ENCODE measurements at places on chromosomes 2 and 18. TPM values are rescaled to one million over a fixed set of nuclear protein-coding genes. Genes with fewer than 3 reads are reported as not detected.

- H3K4me3 ChIP-seq, result no peak overlapping the region
- no peak for DNase-seq
- no peaks in the 10 kb centered on the region for H3K36me3 ChIP-seq
- peaks cover 2% of the 10 kb centered on the region for H3K27me3 ChIP-seq
These were observed 169.4 kb downstream of the DDX1 start for GRCh38 chr2:15761056-15761455.

DNA sequence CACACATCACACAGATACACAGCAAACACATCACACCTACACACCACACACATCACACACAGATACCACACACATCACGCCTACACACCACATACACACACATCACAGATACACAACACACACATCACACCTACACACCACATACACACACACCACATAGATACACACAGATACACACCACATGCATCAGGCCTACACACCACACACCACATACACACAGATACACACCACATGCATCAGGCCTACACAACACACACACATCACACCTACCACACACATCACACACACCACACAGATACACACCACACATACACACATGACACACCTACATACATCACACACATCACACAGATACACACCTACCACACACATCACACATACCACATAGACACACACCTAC, 158.8 kb downstream of the NDUFA10 start:
- no peaks in the 10 kb centered on the region for H3K36me3 ChIP-seq
- DNase-seq, result no peak
- no peak overlapping the region for H3K4me3 ChIP-seq
- H3K27me3 ChIP-seq, result peaks cover 2% of the 10 kb centered on the region

The LDAH gene
- 17.1 TPM for total RNA-seq

The SNTG2 gene
- total RNA-seq, result 4.3 TPM

The OSR1 gene
- not detected for total RNA-seq
